CD8-positive, alpha-beta T cell (primary cell): ENCODE measurements at places on chromosomes 3 and 15.

- no peak for DNase-seq
Observed at GRCh38 chr3:71076361-71077002, 507.0 kb downstream of the FOXP1 start.

DNA sequence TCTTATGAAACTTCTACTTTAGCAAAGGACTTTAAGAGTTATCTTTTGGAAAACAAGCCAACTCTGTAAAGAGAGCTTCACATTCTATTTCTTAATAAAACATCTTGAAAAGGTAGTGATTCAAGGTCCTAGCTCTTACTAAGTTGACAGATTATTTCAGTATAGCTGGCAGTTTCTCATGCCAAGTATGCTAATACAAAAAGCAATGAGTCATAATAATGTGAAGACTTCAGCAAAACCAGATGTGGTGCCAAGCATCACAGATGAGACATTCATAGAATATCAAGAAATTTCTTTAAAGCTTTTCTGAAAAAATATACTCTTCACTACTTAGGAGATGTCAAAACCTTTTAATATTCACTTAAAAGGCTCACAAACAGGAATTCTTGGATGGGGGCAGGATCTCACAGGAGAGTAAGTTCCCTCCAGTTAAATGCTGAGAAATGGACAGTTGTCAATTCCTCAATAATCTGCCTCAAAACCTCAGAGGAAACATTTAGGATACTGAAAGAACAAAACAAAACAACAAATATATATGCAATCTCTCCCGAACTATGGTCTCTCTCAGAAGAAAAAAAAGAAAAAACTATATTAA, 45.6 kb downstream of the DCBLD2 start:
- DNase-seq: no peak

GRCh38 chr3:16338999-16339398, 74.0 kb downstream of the OXNAD1 start:
- no peak for DNase-seq

DNA sequence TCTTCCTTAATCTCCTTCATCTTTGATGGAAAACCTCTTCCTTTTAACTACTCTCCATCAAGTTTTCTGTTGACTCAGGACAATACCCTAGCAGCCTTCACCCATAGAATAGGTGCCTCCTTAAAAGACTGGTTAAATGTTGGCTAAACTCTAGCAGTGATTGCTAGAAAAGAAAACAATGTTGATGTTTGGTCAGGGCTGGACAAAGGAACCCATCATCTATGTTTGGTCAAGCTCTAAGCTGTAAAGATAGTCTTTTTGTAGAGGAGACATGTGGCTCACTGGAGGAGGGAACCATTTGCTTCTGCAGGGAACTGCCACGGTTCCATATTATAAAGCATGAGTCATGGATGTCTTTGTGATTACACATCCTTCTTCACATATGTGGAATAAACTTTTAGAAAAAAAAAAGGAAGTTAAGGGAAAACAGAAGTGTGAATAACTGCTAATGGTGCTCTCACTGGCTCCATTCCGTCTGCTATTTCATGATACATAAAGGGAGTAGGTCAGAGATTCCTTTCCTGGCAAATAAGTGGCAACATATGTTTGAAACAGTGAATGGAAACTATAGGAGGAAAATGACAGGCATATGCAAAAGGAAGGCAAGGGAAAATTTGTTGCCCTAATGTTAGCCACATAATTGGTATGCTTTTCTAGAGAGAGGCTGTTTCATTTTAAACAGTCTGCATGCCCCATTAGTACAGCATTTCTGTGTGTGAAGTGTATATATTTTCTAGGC, 78.2 kb downstream of the CMSS1 start:
- no peak for DNase-seq

DNA sequence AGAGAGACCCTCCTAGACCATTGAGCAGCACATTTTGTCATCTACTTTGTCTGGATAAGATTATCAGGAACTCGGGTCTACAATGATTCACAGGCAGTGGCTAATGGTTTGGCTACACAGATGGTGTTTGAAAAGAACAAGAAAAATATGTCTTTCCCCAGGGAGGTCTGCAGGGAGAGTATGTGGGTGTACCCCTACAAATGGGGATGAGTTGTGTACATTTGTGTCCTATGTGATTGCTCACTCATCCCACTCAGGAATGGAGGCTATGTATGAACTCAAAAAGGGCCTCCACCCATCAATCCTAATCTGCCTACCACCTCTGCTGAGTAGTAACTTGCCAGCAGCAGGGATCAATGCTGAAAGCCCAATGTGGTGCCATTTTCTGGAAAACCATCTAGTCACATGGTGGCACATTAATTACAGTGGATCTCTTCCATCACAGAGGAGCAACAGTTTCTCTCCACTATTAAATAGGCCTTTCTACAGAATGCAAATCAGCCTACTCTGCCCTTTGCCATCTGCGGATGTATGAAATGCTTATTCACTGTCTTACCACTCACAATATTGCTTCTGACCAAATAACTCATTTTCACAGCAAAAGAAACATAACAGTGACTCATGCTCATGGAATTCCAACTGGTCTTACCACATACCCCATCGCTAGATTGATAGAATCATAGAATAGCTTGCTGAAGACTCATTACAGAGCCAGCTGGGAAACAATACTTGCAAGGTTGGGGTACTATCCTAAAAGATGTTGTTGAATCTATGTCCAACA, 48.3 kb upstream of the TRIM42 start:
- no peak for DNase-seq

GRCh38 chr3:155737844-155738460, 6.9 kb downstream of the PLCH1 start:
- no peak for DNase-seq

GRCh38 chr3:156488767-156489166, 66.2 kb downstream of the SSR3 start:
- DNase-seq: no peak

- no peak for DNase-seq
Observed at GRCh38 chr3:150396956-150397550, 11.0 kb upstream of the TSC22D2 start.

GRCh38 chr3:126545544-126545943, 13.2 kb downstream of the C3orf22 start:
- DNase-seq: no peak

DNA sequence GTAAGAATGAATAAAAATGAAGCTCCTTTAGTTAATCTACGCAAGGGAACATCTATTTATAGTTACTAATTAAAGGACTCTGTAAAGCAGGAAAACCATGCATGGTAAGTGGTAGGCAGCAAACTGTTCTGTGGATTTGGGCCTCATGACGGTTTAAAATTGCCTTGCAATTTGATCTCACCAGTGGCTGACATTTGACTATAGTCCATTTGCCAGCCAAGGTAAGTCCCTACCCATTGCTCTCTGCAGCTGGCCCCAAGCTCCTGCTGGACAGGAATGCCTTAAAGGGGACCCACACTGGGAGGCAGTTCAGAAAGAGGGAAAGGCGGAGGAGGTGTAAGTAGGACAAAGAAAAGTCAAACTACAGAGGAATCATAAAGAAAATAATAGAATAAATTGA, 203.3 kb downstream of the PLCL2 start:
- no peak for DNase-seq

- no peak for DNase-seq
Observed at GRCh38 chr3:139291276-139292051, 52.4 kb upstream of the MRPS22 start.

DNA sequence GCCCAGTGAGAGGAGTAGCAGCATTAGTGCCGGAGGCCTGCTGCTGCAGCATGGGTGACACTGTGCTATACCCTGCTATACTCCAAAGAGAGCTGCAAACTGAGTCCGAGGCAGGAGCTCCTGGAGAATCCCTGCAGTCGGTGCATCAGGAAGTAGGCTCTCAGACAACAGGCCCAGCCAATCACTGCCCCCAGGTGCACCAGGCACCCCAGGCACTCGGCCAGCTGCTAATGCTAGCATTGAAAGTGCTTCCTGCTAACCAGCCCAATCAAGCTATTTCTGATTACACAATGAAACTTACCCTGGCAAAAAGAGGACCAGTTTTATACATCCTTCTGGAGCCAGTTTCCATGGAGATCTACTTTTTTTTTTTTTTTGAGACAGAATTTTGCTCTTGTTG, 45.6 kb upstream of the IREB2 start:
- DNase-seq: no peak

DNA sequence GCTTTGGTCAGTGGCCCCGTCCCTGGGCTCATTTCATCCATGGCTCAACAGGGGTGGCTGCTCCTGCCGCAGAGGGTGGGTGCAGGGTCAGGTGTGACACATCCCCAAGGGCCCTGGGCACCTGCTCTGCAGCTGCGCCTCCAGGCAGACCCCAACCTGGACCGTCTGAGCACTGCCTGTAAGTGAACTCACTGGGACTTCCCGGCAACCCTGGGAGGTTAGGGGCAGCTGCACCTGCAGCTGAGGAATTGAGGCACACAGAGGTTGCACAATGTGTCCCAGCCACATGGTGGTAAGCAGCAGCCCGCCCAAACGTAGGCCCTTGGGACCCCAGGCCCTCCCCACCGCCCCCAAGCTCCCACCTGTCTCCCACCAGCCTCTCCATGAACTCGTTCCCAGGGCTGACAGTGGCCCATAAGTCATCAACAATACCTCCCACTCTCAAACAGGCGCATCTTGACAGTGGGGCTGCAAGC, 55.1 kb downstream of the PLXNA1 start:
- DNase-seq: no peak

GRCh38 chr3:46454606-46455005, 10.1 kb downstream of the LTF start:
- DNase-seq: peak; percentile 29

- no peak for DNase-seq
Observed at GRCh38 chr15:99385005-99385669, 133.9 kb downstream of the LRRC28 start.

- no peak for DNase-seq
Observed at GRCh38 chr3:42020684-42021307, 58.9 kb upstream of the ULK4 start.

GRCh38 chr3:59938828-59939227, 889.0 kb upstream of the CFAP20DC start:
- no peak for DNase-seq

DNA sequence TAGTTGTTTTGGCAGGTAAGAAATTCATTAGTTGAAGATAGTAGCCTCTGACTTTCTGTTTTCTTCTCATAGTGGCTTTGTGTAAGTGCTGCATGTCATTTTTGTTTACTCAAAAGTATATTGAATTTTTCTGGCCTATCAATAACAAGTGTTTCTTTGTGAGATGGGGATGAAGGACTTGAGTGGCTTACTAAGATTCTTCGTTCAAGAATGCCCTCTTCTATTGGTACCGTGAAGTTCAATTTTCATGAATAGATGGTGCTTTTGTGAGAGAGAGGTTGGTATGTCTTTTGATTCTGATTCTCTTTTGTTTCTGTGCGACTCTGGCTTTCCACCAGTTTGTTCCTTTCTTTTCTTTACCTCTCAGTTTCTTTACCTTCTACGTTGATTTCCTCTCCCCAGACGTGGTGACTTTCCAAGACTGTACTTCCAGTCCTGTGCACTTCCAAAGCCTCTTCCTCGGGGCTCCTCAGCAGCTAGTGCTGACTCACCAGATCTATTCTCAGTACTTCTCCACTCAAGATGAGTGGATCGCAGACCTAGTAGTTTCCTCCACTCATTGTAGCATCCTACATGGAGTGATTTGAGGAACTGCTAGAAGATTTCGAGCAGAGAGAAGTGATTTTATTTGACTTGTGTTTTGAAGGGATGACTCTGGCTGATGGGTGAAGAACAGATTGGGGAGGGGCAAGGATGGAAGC, 82.0 kb upstream of the EPHB3 start:
- no peak for DNase-seq

DNA sequence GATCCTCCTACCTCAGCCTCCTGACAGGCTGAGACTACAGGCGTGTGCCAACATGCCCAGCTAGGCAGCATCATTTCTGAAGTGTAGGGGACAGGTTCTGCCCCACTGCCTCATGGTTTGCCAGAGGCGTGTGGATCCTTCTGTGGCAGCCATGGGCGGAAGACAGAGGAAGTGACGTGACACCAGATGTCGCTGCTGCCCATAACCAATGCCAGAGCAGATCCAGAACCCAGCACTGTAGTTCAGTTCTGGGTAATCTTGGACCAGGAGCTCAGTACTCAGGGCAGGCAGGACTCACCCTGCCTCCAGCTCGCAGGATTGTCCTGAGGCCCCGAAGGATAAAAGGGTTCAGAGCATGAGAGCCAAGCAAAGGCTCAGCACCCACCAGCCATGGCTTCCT, 8.2 kb downstream of the RBPMS2 start:
- DNase-seq: no peak

DNA sequence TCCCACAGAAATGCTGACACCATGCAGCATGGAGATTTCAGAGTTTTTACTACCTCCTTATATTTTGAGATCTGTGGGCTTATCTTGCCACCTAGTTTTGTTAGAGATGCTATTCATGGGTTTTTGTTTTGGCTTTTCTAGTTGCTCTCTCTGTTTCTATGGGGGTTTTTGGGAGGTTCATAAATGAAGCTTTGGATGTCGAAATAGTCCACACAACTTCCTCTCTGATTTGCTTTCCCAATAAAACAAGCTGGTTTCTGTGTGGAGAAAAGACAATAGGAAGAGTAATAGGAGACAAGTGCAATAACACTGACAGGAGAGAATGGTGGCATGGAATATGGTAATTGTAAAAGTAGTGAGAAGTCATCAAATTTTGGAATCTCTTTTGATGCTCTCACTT, 106.8 kb upstream of the GPR149 start:
- DNase-seq: no peak

- DNase-seq: peak; percentile 96
Observed at GRCh38 chr15:90838139-90838538, 30.2 kb upstream of the FURIN start.

DNA sequence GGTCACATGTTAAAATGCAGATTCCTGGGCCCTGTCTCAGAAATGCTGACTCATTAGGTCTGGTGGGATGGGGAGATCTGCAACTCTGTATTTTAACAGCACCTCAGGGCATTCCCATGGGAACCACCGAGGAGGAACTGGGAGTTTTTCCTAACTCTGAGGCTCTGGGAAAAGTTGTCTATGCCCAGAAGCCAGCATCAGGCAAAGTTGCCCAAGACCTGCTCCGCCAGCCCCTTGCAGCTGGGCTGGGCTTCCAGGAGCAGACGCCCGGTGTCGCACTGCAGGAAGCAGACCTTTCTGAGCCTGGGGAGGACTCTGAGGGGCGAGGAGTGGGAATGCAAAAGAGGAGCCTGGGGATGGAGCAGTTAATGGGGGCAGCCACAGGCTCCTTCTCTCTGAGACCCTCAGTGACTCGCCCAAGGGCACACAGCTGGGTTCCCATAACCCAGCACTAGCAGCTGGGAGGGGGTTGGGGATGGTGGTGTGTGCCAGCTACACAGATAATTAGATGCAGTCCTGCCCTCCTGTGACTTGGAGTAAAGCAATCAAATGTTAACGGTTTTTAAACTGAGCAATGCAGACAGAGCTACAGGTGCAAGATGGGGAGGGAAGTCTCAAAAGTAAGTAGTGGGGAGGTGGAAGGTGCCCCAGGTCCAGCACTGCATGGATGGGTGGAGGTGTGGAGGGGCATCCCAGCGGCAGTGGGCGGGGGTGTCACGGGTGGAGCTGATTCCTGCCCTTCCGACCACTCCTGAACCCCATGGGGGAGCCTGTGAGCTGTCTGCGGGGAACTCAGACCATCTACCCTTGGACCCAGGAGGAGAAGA, 100.4 kb downstream of the LSM3 start:
- DNase-seq: no peak

- DNase-seq: no peak
Observed at GRCh38 chr3:55701997-55702396, 214.9 kb upstream of the WNT5A start.
